ENCODE measurements at places on chromosomes 3 and 15.

DNA sequence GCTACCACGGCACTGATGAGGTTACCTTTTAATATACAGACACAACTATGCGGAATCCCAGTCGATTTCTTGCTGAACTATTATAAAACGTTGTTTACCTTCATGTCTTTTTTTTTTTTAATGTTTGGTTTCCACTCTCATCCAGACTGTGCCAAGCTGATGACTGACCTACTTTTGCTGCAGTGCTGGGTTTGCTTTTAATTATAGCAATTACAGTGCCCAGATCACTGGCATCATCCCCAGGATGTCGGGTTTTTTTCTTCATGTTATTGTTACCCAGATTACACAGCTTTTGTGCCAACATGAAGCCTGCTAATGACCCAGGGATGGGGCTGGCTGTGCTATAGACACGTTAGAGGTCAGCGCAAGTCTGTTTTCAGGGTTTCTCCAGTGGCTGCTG lies 294.0 kb upstream of the ATP10A start:
- DNase-seq, result peak; percentile 43

- no peak for DNase-seq
Observed at GRCh38 chr3:78957456-78957855, 810.3 kb downstream of the ROBO1 start.

GRCh38 chr3:63817225-63817624 lies 1.9 kb upstream of the C3orf49 start:
- DNase-seq, result no peak

GRCh38 chr3:193843474-193844301 lies 250.7 kb downstream of the OPA1 start:
- no peak for DNase-seq

- DNase-seq, result no peak
Observed at GRCh38 chr3:17680530-17680929, 61.9 kb downstream of the TBC1D5 start.

DNA sequence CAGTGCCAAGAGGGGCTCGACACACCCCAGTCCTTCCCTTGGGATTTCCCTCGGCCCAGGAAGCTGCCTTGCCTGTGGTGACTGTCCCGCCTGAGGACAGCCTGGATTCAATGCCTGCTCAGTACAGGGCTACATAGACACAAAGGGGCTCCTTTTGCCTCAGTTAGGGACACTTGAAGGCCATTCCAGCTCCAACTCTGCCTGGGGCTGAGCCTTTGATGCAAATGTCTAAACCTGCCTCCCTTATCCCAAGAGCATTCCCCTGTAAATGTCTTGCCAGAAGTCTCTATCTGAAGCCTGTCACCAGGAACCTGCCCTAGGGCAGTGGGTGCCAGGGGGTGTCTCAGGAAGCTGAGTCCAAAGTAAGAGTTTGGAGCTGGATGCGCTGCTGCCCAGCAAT lies 19.3 kb upstream of the LYSMD4 start:
- no peak for DNase-seq

GRCh38 chr3:57825116-57825515 lies 69.0 kb downstream of the SLMAP start:
- DNase-seq, result no peak

DNA sequence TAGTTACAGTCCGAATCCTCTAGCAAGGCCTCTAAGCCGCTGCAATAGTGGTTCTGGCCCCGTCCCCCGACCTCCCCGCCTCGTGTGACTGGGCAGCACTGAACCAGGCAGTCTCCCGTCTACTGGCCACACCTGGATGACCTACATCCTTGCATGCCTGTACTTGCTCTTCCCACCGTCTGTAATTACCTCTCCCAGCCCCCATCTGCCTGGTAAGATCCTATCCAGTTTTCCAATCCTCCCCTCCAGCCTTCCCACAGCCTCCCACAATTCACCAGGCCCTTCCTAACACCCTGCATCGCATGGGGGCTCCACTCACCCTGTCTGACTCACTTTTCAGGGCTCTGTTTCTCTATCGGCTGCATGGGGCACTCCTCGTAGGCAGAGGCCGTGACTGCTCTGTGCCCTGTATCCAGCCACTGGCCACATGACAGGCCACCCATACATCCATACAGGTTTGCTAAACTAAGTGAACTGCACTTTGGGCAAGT lies 32.8 kb downstream of the XXYLT1 start:
- no peak for DNase-seq

DNA sequence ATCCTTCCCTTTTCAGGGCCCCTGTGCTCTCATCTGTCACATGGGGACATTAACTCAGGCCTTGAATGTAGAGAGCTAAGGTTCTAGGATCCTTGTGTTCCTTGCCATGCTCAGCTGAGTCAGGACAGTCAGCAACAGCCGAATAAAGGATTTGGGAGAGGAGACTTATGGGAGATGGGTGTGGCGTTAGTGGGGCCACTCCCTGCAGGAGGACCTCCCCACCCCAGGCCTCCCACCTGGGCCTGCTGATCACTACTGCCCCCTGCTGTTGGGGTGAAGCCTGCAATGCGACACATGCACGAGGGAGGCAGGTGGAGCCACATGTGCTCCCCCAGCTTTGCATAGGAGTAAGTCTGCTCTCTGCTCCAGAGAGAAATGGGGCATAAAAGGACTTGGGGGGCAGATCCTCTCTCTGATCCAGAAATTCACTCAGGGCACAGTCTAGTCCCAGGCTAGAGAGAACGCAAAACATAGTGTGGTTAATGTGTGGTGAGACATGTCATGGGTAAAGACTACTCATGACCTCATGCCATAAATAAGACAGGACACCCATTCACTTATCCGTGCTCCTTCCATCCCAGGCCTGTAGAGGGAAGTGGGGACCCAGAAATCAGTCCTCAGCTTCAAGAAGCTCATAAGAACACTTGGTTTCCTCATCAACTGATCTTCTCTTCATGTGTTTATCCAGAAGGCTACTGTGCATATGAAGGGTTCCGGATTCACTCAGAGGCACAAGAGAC lies 19.4 kb downstream of the RBP1 start:
- no peak for DNase-seq

DNA sequence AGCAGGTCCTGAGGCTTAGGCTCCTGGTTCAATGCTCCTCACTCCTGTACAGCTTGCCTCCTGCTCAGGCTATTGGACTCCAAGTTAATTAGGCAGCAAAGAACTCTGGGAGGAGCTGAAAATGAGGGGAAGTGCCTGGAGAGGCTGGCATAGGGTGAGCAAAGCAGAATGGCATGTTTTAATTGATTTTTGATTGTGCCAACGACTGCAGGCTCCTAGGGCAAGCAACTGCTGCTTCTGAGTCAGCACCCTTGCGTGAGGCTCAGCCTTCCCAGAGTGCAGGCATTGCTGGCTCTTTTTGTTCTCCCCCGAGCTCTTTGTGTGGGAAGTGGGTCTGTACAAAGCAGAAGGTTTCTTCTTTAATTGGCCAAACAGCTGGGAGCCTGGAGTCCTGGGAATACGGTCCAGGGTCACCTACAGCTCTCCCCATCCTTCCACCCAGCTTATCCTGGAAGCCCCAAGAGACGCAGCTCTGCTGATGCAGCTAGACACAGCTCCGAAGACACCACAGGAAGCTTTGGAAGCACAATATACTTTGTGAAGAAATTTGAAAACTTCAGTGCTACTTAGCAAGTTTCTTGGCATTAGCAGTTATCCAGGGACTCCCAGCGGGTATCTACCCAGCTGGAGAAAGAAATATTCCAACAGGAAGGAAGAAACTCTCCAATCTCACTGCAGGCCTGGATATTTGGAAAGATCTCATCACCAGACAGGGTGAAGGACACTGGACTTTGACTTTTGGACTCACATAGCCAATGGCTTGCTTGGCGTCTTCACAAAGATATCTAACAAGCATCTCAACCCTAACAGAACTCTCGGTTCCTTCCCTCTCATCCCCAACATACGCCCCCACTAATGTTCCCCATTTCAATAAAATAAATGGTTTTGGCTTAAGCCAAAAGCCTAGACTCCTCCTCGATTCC lies 76.8 kb downstream of the BDH1 start:
- no peak for DNase-seq

DNA sequence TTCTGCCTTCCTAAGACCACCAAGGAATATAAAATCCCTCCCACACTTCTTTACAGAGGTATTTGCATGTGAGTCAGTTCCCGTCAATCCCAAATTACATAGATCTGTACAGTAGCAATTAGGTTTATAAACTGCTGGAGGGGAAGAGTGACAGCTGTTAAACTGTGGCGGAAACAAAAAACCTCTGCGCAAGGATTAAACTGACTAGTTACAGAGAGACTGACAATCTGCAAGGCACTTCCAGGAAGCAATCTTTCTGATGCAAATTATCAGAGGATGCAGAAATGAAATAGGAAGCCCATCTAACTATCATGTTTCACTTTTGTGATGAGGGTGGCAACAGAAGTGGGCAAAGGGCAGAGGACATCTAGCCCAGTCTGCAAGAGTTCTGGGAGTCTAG lies 150.4 kb downstream of the RTP4 start:
- no peak for DNase-seq

DNA sequence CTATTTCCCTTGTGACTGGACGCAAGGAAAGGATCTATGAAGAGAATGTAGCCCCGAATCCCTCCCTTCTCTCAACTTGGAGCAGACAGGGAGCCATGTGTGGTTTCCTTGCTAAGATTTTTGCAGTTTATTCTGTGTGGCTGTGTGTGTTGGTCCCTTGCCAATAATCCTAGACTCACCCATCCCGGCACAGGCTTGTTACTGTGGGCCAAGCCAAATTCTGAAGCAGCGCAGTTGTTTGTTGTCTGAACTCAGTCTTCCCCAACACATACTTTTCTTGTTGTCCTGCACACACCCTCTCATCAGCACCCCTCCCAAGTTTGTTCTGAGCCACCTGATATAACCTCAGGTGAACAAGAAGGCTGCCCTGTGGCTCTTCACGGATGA lies 193.3 kb upstream of the CTDSPL start:
- no peak for DNase-seq

DNA sequence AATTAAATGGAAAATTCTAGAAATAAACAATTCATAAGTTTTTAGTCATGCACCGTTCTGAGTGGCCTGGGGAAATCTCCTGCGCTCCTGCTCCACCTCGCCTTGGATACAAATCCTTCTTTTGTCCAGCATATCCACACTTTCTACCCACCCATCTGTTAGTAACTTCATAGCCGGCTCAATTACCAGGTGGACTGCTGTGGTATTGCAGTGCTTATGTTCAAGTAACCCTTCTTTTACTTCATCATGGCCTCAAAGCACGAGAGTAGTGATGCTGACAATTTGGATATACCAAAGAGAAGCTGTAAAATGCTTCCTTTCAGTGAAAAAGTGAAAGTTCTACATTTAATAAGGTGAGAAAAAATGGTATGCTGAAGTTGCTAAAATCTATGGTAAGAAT lies 142.3 kb upstream of the CHL1 start:
- DNase-seq, result no peak

DNA sequence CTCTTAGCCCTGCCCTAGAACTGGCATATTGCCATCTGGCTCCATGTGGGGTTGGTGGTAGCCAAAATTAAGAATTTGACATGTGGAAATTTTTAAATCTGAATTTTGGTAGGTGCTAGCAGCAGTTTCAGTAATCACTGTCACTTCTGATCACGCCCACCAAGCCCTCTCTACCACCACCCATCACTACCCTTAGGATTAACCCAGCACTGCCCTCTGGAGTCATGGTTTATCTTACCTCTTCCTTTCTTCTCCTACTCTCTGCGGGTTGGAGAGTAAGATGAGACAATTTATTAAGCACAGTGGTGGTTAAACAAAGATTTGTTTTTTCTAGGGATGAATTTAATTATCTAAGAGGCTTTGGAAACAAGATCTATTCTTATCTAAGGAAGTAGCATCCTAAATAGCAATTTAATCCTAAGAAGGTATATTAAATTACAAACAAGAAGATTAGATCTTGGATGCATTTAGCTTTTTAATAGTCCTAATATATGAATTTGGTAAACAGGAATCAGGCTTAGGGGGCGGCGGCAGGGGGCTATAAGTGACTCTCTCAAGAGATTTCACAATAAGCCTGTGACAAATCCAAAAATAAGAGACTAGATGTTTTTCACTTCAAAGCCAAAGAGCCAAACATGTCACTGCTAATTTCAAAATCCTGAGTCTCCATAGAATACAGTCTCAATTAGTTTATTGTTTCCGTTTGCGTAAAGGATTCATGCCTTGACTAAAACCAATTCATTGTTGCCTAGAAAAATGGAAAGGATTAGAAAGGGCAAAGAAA lies 498.4 kb upstream of the UBE2E2 start:
- no peak for DNase-seq

GRCh38 chr15:78394981-78395616 lies 42.9 kb upstream of the IREB2 start:
- DNase-seq, result no peak

DNA sequence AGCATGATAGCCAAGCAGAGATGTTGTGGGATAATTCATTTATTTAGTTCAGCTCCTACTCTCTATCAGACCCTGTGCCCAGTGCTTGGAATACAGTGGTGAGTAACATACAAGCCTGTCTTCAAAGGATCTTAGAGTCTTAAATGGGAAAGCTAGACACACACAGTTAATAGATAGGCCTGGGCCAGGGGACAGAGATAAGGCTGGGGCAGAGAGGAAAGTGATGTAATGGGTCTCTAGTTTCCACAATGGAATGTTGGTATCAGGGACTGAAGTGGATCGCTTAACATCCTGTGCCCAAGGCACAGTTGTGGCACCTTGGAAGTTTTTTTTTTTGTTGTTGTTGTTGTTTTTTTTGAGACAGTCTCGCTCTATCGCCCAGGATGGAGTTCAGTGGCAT lies 79.9 kb upstream of the POLG start:
- DNase-seq, result no peak

GRCh38 chr3:1350885-1351284 lies 258.1 kb downstream of the CNTN6 start:
- DNase-seq, result no peak

DNA sequence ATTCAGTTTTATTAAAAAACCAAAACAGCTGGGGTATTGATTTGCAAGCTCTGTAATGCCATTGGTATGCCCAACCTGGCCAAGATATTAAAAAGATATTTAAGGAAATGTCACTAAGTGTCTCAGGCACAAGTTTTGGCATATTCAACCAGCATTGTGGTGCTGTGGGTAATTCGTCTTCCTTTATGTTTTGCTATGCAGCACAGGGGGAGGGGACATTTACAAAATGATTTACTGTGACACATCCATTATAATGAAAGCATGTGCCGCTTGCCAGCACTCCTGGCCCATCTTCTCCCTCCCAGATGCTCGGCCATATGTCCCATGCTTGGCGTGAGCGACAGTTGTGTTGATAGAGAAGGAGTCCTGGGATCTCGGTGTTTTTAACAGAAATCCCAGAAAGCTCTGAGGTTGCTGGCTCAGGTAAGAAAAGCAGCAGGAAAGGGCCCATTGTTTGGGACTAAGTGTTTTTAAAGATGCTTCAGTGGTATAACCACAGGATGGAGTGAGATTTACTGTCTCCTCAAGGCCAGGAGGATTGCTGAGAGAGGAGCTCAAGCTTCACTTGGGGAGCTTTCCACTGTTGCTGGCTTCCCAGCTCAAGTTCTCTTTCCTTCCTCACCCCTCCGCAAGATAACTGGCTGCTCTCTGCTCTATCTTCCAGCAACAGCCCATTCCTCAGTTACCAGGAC lies 158.2 kb upstream of the TSC22D2 start:
- DNase-seq, result no peak

DNA sequence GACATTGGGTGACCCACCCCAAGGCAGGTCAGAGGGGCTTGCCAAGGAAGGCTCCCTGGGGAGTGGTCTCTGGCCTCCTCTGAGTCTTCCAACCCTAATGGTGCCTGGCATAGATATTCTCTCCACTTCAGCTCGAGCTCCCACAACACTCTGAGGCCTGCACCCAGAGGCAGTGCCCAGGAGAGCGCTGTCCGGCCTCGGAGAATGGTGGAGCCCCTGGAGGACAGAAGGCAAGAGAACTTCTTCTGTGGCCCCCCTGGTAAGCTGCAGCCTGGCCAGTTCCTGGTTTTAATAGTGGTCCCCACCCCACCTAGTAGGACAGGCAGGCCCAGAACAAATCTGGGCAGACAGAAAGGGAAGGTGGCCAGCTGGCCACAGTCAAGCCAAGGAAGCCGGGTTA lies 7.0 kb downstream of the DISP2 start:
- DNase-seq, result no peak
